ENCODE measurements at places on chromosomes 7 and 10.

DNA sequence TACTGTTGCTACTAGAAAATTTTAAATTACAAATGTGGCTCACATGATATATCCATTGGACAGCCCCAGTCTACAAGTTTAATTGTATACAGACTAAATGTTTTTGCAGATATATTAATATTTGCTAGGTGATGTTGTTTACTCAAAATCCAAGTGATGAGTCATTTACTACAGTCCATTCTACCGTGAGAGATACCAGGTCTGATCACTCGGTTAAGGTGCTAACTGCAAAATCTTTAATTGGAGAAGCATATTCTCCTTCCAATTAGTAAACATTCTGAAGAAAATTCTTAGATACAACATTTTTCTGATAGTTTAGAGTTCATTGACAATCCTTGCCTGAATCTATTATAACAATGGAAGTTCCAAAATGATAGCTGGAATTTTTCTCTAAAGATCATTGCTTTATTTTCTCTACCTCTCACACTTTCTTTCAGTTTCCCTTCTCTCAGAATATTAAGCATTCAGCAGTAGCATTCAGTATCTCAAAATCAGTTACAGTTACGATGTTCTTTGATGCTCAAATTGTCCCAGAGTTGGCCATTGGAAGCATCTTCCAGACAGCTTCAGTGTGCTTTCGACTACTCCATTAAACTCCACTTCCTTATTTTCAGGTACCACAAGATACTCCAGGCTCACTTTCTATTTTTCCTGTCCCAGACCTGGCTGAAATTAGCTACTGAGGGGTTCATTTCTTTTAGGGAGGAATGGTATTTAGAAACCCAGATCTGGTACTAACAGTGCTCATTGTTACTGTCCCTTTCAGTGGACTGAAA, 2.3 kb downstream of the ABCB1 start:
- DNase-seq: no peak

DNA sequence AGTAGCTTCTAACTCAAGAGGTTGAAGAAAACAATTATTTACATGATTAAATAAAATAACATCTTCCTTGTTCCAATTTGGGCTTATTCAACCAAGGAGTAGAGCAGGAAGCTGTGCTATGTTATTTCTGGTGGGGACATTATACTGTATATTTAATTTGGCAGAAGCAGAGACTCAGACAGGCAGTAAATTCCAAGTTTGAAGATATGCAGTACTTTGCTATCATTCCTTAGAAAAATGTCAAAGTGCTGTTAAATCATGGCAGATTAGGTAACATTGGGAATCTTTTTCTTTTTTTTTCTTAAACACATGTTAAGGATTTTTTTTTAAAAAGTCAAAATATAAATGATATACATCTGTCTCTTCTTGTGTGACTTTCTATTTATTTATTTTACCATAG, 190.1 kb downstream of the SUGCT start:
- no peak for DNase-seq

DNA sequence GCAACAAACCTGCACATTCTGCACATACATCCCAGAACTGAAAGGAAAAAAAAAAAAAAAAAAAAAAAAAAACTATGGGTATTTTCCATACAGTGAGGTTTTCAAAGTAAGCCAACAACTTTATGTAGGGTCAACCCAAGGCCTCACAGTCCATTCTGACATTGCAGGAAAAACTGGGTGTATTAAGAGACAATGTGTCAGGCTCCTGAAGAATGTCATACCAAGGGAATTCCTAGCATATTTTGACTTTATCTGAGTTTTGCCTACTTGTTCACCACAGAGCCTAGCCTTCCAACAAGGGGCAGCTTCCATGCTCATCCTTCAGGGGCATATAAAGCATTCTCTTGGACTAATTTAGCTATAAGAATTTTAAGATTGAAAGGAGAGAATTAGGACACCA, 368.9 kb downstream of the PLXDC2 start:
- no peak for DNase-seq

- DNase-seq: no peak
These were observed 11.9 kb downstream of the STRA8 start for GRCh38 chr7:135245226-135246190.

GRCh38 chr10:98115031-98115787, 19.2 kb upstream of the R3HCC1L start:
- DNase-seq: no peak

- no peak for DNase-seq
These were observed 239.7 kb upstream of the PLXDC2 start for GRCh38 chr10:19576576-19576975.

DNA sequence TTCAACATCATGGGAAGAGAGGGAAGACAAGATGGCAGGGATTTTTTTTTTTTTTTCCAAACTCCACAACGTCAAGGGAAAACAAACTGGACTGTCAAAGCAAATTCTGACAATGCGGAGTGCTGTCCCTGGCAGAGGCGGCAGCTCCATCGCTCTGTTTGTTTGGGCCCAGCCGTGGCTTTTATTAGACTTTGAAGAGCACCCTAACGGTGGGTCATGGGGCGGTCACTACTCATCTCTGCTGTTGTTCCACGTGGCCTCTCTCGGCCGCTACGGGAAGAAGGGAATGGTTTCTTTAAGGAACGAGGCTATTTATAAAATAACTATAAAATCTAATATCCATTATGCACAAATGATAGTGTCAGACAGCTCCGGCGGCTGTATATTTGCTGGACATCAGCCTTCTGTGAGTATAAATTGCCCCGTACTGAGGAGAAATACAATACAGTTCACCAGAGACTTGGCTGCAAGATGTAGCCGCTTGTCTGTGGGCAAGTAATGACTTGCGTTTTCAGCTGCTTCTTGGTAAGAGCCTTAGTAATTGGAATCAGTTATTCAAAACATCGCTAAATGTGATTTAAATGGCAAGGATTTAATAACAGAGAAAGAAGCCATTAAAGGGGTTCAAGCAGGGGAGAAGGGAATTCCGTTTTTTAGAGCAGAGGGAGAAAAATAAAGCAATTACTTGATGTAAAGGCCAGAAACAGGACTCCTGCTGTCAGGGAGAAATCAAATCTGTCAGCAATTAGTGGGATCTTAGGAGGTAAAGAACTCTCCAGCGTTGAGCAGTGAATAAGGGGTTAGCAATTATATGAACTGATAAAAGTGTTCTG, 61.7 kb upstream of the RAB11FIP2 start:
- no peak for DNase-seq

Data from stimulated activated naive CD4-positive, alpha-beta T cell (primary cell).